ENCODE measurements at places on chromosomes 7 and 10. TPM values are rescaled to one million over a fixed set of nuclear protein-coding genes. Genes with fewer than 3 reads are reported as not detected.

The SEMA3D gene
- 35.7 TPM for total RNA-seq

The ACTR3C gene
- total RNA-seq: 5.8 TPM

The TLX1 gene
- not detected for total RNA-seq

The JAKMIP3 gene
- 1.4 TPM for total RNA-seq

The PTPRN2 gene
- total RNA-seq: 33.2 TPM

The GDF2 gene
- not detected for total RNA-seq

The GLCCI1 gene
- 25.5 TPM for total RNA-seq

The UNC5B gene
- 10.7 TPM for total RNA-seq

The VOPP1 gene
- 60.2 TPM for total RNA-seq

The NME8 gene
- 0.59 TPM for total RNA-seq

The SPOCK2 gene
- total RNA-seq: 79.7 TPM

The AFAP1L2 gene
- total RNA-seq: 47.6 TPM

The SNX8 gene
- total RNA-seq: 14.8 TPM

The HOXA9 gene
- 1.5 TPM for total RNA-seq

The ACTL6B gene
- 35.2 TPM for total RNA-seq

The HTR5A gene
- total RNA-seq: 0.99 TPM

The TAS2R5 gene
- total RNA-seq: 3.7 TPM

The ADCYAP1R1 gene
- 88.8 TPM for total RNA-seq

The NUPR2 gene
- 0.50 TPM for total RNA-seq

The CHRM2 gene
- 5.3 TPM for total RNA-seq

The PDK4 gene
- total RNA-seq: 35.2 TPM

The GJD4 gene
- 0.20 TPM for total RNA-seq

The KNDC1 gene
- total RNA-seq: 14.3 TPM

The GRID2IP gene
- total RNA-seq: 0.30 TPM

The TUBAL3 gene
- 0.66 TPM for total RNA-seq

The CELF2 gene
- 46.2 TPM for total RNA-seq

The OR9A2 gene
- total RNA-seq: 0.50 TPM

The PAPOLB gene
- 0.94 TPM for total RNA-seq

The IRF5 gene
- 5.0 TPM for total RNA-seq

The LRIT1 gene
- not detected for total RNA-seq

The ZP3 gene
- 0.59 TPM for total RNA-seq

The TYW1B gene
- 11.5 TPM for total RNA-seq

The HGF gene
- total RNA-seq: 4.3 TPM

The C10orf67 gene
- total RNA-seq: 0.69 TPM
